ENCODE measurements at places on chromosomes 2 and 18.

DNA sequence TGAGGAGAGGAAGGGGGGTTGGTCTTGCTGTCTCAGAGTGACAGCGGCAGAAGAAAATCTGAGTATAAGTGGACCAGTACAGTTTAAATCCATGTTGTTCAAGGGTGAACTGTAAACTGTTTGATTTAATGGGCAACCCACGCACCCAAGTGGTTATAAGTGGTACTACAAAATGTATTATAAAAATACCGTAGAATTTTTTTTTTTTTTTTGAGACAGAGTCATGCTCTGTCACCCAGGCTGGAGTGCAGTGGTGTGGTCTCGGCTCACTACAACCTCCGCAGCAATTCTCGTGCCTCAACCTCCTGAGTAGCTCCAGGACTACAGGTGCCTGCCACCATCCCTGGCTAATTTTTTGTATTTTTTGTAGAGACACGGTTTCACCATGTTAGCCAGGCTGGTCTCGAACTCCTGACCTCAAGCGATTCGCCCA is 2.1 kb upstream of the CHCHD5 start:
- DNase-seq = no peak

GRCh38 chr2:7844414-7844965 is 837.4 kb upstream of the ID2 start:
- DNase-seq = no peak

DNA sequence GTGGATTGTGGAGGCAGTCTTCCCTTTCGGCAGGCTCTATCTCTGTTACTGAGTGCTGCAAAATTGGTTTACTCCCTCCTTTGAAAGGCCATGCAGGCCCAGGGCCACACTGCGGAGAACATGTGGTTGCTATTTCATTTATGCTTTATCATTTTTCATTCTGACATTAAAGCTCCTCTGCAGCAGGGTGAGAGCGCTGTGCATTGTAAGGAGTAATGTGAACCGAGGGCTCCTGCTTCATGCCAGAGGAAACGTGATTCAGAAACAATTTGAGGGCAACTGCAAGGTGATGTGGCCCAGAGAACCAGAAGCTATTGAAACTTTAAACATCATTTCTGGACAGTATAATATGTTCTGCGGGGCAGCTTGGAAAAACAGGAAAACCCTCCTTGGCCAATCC is 341.6 kb upstream of the NT5C1B start:
- DNase-seq = no peak

GRCh38 chr2:60046529-60046928 is 506.9 kb downstream of the BCL11A start:
- DNase-seq = no peak

DNA sequence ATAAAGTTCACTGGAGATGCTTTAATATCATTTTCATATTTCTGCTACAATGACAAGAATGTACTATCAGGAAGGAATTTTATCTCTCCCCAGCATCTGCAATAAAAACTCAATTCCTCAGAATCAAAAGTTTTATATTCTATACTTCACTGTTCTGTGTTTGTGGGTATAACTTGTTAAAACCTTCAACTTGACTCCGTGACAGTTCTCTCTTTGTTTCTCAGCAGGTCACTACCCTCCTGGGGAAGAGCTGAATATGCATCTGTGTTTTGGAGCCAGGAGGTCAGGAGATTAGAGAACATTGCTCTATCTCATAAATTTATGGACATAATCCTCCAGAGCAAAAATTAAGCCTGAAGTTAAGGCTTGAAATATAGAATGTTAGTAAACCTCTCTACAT is 411.4 kb downstream of the TRIB2 start:
- DNase-seq = no peak

DNA sequence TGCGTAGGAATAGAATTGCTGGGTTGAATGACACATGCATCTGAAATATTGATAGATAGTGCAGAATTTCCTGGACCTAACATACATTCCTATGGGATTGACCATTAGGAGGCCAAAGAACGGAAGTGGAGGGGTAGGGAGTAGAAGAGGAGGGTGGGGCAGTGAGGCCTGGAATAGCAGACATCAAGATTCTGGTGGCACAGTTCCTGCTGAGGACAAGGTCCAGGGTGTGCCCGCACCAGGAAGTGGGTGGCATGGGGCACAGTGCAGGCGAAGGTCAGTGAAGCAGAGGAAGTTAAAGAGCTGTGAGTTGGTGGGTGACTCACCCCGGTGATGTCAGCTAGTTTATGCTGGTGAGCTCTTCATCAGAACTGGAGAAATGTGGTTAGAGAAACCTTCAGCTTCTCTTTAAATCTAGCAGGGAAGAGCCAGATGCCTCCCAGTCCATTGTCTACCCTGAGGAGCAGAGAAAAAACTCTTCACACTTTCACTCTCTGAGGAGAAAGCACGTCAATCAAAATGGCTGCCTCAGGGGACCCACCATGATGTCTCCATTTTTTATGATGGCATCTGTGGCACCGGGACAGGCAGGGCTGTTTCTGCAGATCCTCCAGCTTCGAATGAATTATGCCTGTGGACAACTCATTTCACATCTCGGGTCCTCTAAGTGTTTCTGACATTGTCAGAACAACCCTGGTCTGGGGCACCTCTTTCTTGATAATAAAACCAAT is 55.9 kb upstream of the CTLA4 start:
- no peak for DNase-seq

DNA sequence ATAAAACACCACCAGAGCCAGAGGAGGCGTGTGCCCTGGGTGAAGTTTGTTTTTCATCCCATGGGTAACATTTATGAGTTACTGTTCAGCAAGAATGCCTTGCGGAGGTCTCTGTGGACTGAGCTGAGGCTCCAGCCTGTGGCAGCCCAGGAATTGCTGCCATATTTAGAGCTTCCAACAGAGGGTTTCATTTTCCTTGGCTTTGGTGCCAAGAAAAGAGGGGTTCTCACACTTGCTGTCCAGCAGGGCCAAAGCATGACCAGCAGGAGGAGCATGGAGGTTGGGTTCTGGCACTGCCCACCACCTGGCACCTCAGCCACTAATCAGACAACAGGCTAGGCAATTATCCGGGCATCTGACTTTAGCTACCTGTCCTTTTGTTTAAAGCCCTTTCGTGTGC is 36.7 kb downstream of the EPAS1 start:
- DNase-seq = no peak

DNA sequence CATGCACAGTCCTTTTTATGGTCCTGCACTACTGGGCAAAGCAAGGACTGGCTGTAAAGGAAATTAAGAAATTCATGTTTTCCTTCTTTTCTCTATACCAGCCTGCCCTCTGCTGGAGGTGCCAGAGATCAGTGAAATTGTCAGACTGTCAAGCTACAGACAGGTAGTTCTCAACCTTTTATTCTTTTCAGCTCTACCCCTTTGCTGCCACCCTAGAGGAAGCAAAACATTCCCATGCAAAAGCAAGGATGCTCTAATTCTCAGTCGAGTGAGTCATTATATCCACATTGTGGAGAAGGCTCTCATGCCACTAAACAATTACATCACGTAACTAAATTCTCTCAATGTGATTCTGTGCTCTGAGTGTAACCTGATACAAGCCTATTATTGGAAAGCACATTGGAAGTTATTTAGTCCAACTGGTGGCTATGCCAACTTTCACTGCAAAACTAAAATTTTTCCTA is 25.0 kb upstream of the RAPGEF4 start:
- DNase-seq = no peak

- DNase-seq = no peak
Measured at GRCh38 chr2:200905618-200906296, 16.6 kb downstream of the NIF3L1 start.

GRCh38 chr2:65465124-65465523 is 32.7 kb upstream of the SPRED2 start:
- no peak for DNase-seq

GRCh38 chr2:181140414-181140813 is 160.0 kb downstream of the UBE2E3 start:
- DNase-seq = no peak

DNA sequence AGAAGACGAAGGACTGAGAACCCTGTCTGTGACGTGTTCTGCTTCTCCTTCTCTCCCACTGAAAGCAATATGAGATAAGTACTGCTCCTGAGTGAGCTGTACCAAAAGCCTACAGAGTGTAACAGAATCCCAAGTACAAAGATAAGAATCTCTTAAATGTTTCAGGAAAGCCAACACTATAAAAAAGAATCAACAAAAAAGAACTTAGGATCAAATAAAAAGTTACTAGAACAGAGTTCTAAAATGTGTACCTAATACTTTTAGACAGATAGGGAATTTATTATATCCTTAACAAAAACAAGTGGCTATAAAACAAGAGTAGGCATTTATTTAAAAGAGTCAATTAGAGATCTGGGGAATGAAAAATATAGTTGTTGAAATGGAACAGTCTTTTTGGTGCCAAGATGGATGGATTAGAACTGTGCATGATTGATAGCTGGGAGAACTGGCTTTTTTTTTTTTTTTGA is 49.0 kb downstream of the NCOA1 start:
- no peak for DNase-seq

DNA sequence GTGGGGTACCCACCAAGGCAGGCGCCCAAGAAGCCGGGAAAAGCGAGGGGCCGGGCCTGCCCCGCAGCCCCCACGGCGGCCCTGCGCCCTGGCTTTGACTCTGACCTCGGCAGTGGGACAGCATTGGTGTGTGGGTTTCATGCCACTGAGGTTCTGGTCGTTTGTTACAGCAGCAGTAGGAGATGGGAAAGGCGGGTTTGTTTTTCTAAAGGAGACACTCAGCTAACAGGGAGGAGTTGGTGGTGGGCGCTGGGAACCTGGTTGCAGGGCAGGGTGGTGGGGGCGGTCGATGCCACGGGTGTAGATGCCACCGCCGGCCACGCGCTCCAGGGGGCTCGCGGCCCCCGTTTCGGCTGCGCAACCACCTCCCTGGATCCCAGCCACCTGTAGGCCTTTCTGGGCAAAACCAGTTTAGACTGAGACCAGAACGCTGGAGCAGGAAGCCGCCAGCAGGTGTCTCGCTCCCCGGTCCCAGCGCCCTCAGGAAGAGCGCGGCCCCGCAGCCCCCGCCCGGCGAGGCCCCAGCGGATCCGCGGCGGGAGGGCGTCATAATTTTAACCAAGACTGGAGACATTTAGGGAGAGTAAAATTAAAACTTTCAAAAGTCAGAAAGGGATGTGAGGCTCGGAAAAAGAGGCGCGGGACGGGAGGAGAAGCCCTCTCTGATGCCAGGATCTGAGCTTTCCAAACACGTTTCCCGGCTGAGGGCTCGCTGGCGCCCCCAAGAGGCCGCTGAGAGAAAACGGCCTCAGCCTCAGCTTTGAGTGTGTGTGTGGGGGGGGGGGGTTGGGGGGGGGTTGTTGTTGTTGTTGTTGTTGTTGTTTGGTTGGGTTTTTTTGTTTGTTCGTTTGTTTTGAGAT is 17.4 kb downstream of the CIDEA start:
- DNase-seq = peak; percentile 14

DNA sequence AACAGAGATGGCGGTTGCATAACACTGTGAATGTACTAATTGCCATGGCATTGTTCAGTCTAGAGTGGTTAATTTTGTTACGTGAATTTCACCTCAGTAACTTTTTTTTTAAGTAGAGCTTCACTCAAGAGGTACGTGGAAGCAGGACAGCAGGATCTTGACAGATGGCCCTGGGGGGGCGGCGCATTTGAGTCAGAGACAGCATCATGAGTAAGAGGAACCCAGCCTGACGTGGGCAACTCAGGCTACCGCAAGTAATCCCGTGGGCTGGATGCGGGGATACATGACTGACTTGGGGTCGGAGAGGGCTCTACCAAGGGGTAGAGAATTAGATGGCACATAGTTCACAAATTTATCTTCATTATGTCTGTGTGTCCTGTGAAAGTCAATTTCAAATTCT is 38.1 kb upstream of the DAPL1 start:
- DNase-seq = no peak

DNA sequence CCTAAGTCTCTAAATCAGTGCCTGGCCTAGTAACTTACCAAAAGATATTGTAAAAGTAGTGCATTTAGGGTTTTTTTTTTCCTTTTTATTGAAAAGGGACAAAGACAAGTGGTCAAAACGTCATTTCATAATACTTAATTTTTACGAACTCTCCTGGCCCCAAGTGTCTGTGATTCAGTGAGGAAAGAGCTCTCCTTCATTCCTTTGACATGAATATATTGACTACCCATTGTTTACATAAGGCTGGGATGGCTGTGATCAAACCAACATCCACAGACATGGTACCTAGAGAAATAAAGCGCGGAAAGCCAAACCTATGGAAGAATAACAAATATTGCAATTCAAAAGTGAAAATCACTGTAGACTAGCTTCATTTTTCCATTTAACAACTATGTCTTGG is 198.4 kb downstream of the BABAM2 start:
- no peak for DNase-seq

GRCh38 chr2:175552902-175553301 is 371.4 kb upstream of the ATP5MC3 start:
- DNase-seq = no peak

DNA sequence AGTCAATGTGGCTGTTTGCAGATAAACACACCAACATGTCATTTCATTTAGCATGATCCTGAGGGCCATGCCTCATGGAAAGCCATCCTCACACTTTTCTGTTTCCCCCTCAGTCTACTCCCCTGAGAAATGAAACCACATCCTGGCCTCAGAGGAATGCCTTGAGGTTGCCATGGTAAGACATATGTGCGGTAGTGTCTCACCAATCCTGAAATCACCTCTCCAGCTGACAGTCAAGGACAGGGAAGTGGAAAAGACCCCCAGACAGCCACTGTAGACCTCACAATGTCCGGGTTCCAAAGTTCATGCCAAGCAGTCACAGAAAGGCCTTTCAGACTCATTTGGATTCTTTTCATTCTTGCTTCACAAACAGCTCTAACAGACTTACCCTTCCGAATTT is 175.2 kb upstream of the PKDCC start:
- no peak for DNase-seq

DNA sequence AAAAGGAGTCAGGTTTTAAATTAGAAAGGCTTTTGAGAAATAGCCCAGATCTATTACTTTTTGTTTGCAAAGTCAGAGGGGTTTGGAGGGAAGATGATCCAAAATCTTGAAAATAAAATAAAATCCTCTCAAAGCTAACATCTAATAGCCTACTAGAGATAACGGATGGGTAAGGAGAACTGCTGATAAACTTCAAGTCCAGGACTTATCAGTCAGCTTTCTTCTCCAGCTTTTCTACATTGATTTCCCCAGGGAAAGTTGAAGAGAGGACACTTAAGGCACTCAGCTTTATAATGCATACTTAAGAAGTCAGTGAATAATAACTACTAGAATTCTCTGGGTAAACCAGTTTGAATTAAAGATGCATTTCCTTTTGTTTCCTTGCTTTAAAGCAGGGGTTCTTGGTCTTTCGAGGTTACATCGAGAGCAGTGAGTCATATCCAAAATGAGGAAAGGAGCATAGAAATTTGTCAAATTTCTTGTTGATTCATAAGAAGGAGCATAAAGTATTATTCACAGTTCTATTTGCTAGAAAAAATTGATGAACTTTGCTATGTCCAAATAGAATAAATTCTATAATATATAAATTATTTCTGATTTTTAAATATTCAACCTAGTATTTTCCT is 43.2 kb upstream of the ITPRID2 start:
- no peak for DNase-seq

GRCh38 chr18:62262061-62262460 is 63.0 kb upstream of the TNFRSF11A start:
- DNase-seq = no peak

All from CMK (cell line).